ENCODE measurements at places on chromosomes 2 and 18.

DNA sequence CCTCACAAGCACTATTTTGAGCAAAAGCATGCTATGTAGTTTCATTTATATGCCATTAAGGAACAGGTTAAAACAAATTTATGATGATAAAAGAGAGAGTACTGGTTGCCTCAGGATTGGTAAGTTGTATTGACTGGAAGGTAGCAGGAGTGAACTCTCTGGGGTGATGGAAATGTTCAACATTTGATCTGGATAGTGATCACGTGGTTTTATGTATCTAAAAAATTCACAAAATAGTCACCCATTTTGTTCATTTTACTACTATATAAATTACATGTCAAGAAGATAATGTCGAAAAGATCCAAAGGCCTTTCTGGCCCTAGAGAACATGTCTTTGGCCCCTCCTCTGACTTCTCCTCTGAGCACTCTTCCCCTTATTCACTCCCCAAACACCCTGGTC, 10.4 kb upstream of the RAPGEF4 start:
- DNase-seq = no peak

- no peak for DNase-seq
These were observed 89.6 kb downstream of the GBX2 start for GRCh38 chr2:236078297-236079255.

DNA sequence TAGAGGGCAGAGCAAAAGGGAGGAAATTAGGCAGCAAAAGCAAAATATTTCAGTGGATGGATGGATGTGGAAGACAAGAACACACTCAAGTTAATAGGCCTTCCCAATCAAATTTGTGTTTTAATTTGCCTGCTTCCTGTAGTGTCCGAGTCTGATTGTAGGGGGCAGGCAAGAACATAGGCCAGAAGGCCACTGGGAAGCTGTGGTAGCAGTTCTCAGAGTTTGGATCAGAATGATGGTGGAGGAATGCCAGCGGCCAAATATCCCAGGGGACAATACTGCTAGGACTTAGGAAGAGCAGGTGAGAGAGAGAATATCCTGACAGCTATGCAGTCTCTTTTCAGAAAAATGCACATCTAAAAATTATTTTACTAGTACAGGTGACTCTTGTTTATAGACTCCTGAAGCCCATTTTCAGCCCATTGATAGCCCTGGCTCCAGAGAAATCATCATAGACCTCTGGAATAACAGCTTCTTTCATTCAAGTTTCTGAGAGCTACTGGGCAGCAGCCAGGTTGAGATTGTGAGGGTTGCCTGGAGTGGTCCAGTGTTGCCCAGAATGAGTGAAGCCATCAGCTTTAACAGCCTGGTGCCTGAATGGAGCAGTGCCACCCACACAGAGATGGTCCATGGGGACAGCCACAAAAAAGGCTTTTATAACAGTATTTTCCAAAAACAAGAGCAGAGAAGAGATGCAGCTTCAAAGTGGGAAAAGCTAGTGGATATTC, 19.1 kb upstream of the SERPINE2 start:
- DNase-seq = no peak

DNA sequence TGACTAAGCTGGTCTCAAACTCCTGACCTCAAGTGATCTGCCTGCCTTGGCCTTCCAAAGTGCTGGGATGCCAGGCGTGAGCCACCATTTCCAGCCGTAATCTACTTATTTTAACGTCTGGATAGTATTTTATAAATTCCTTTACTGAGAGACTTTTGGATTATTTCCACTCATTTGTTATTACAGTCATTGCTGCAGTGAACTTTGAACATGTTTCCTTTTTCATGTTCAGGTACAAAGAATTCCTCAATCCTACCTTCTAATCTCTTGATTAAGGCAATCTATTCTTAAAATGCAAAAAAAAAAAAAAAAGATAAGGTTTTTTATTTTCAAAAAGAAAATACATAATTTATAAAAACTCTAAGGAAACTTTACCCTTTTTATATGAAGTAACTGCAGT, 78.6 kb downstream of the PDK1 start:
- no peak for DNase-seq

DNA sequence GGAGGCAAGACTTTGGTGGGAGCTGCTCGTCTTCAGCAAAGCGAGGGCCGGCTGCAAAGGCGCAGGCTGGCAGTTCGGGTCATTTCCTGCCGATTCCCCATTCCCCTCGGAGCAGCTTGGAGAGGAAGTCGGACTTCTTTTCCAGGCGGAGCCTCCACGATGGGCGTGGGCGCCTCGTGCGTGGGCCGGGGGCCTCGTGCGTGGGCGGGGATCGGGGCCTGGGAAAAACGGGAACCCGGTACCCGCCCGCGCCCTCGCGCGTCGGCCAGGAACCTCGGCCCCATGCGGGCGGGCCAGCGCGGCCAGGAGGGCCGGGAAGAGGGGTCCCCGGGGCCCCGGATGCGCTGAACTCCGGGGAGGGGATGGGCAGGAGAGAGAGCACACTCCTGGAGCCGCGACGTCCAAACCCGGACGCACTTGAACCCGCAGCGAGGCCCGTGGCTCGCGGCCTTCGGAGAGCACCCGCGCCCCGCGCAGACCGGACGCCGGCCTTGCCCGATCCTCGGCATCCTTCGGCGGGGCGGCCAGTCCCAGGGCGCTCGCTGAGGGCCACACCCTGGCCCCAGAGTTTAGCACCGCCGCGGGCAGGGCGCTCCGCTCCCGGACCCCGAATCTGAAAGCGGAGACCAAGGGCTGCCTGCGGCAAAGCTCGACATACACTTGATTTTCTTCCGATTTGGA, 368.4 kb downstream of the MTX2 start:
- DNase-seq = no peak

GRCh38 chr2:181309586-181309985, 147.6 kb upstream of the ITGA4 start:
- no peak for DNase-seq

GRCh38 chr2:47003641-47004427, 88.2 kb upstream of the MCFD2 start:
- no peak for DNase-seq

DNA sequence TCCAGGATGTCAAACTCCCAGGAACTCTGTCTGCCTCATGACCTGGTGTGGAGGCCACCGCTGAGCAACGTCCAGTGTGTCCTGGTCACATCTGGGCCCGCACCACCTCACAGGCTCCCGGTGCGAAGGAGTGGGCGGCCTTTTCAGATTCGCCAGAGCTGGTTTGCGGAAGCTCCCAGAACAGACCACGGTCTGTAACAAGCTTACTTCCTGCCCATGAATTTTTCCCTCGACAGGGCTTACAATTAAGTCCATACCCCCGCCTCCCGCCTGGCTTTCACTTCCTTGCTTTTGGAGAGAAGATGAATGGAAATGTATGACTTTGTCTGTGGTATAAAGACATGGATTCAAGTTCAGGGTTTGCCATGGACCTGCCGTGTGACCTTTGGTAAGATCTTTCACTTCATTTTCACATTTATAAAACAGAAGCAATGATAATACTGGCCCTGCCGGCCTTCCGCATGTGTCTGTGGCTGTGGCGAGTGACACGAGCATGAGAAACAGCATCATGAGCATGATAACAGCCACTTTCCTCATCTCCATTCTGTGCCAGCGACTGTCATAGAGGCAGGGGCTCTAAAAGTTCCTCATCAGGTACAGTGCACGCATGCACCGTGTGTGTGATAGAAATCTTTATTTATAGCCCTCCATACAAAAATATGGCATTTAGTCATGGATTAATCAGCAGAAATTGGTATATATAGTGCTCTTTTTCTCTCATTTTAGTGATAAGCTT, 31.0 kb upstream of the KCNF1 start:
- no peak for DNase-seq

GRCh38 chr2:163737563-163737962, 1.8 kb upstream of the FIGN start:
- DNase-seq = no peak

- DNase-seq = no peak
These were observed 56.1 kb upstream of the DNMT3A start for GRCh38 chr2:25397777-25398176.

- no peak for DNase-seq
These were observed 36.6 kb upstream of the TAF1B start for GRCh38 chr2:9806656-9807055.

DNA sequence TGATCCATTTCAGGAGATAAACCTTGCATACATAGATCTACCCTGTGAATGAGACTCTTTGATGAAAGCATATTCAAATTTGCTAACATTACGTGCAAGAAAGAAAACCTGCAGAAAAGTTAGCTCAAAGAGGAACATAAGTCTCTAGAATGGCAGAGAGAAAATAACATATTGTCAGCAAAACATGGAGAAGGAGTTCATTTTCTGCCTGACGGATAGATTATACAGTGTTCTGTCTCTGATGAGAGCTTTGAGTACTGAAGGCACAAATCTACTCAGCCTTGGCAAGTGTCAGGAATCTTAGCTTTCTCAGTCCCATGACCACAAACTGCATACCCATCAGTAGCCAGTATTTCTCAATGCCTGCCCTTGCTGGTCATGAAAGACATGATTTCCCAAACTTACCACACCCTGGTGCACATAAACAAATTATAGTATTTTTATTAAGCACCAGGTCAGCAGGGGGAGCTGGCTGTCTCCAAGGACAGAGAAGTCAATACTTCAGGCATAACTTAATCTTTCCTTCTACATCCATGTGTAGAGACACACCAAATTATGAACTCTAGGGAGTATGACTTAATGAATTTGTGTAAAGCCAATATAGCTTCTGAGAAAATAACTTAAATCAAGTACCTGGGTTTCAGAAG, 401.2 kb upstream of the SOX11 start:
- DNase-seq = no peak

DNA sequence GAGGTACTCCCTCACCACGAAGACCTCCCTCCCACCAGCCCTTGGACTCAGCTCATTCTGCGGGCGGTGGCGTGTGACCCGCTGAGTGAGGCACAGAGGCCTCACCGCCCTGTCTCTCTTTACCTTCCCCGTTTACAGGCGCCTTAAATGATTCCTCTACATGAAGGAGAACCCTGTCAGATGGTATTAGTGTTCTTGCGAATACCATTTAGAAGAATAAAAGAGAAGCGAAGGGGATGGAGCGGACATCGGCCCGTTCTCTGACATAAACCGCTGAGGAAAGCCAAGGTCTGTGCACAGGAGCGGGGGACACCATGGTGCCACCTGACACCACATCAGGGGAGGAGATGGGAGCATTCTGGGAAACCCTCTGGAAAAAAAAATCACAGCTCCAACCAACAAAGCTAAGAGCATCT, 179.8 kb downstream of the HDAC4 start:
- DNase-seq = no peak

DNA sequence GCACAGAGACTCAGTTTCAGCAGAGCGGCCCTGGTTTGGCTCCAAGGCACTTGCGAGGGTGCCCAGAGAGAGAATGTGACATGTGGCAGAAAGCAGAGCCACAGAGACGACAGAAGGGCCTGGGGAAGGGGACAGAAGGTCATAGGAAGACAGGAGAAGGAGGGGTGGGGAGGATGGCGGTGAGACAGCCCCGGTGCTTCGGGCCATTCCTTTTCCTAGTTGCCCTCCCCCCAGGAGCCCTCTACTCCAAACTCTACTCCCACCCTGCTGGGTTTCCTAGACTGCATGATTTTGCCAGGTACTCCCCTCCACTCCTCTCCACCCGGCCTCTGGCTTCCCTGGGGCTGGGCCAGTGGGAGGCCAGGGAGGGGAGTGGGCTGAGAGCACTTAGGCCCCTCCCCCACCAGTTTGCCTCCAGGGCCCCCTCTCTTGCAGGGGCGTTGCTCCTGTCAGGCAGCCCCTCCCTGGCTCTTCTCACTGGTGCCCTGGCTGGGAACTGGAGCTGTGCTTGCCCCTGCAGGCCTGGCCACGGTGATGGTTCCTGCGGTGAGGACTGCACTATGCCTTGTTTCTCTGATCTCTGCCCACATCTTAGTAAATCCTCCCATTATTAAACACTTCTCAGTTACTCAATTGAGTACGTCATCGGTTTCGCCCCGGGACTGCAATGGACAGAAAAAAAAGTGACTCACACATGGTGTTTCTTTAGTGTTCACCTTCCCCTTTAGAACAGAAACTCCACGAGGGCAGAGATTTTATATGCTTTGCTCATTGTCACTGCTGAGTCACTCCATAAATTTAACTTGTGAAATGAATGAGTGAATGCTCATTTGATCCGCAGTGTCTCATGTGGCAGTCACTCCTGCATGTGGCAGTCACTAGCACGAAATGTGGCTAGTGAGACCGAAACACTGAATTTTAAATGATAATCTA, 58.7 kb upstream of the SP3 start:
- no peak for DNase-seq
